ENCODE measurements at places on chromosomes 2 and 18.

DNA sequence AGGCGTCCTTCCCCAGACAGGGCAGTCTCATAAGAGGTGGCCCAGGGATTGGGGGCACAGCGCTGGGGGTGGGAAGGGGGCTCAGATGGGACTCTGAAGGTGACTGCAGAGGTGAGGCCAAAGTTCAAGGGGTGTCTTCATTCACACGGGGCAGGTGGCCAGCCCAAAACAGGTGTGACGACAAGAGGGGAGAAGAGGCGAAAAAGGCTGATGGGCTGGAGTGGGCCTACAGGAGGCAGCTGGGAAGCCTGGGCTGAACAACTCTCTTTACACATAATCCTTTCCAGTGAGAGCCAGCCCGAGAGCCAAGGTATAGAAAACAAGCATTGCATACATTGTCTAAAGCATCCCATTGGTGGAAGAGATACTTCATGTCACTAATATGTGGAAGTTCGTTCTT, 130.9 kb upstream of the ASB18 start:
- no peak for DNase-seq

DNA sequence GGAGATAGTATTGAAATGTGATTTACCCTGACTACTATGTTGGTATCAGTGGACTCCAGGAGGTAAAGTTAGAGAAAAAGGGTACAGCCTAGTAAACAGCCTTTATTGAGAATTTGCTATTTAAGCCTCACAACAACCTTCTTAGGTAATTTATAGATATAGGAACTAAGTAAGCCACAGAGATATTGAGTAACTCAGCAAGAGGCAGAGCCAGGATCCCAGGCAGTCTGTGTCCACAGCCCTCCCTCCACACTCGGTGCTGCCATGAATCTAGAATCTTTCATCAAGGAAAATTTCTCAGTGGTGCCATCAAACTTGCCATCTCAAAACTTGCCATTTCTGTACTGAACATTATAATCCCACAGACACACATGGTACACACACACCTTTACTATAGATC, 170.9 kb downstream of the CAPN13 start:
- no peak for DNase-seq

- DNase-seq, result no peak
These were observed 66.9 kb downstream of the HPCAL1 start for GRCh38 chr2:10369269-10370255.

DNA sequence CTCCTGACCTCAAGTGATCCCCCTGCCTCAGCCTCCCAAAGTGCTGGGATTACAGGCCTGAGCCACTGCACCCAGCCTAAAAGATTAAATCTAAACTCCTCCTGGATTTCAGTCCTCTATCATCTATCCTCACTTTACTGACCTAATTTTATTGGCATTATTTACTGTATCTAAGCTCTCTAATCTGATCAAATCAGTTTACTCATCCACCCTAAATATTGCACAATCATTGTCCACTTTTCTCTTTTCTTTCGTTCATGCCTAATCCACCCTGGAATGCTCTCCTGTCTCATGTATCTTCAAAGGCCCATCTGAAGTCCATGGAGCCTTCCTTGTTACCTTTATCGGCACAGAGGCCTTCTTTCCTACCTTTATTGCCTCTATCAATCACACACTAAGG, 31.6 kb upstream of the GPR155 start:
- no peak for DNase-seq

DNA sequence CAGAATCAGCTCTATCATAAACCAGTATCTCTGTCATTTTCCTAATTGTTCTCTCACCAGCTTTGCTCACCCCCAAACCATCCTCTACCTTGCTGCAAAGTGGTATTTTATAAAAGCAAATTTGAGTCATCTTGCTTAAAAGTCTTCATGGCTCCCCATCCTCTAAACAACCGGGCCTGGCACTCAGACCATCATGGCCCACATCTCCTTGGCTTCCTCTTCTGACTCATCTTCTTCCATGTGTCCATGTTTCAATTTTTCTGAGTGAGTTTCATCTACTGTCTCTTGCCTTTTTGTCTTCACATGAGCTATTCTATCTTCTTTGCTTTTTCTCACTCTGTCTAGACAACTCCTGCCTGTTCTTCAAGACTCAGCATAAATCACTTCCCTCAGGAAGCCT, 58.6 kb downstream of the LHCGR start:
- DNase-seq, result no peak

DNA sequence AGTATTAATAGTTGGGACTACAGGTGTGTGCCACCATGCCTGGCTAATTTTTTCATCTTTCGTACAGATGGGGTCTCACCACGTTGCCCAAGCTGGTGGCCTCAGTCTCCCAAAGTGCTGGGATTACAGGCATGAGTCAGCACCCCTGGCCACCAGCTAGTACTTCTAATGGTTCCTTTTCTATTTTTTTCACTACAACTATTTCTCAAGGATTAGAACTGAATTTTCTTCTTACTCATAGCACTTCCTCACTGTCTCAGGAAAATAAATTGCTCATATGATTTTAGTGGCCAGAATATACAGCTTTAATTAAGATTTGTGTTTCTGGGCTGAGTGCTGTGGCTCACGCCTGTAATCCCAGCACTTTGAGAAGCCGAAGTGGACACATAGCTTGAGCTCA, 43.2 kb upstream of the SOS1 start:
- DNase-seq, result no peak

- no peak for DNase-seq
These were observed 36.4 kb downstream of the TACR1 start for GRCh38 chr2:75162897-75163296.

- DNase-seq, result no peak
These were observed 4.2 kb upstream of the KCMF1 start for GRCh38 chr2:84966731-84967130.

GRCh38 chr2:33344230-33344629, 132.2 kb upstream of the RASGRP3 start:
- DNase-seq, result no peak

DNA sequence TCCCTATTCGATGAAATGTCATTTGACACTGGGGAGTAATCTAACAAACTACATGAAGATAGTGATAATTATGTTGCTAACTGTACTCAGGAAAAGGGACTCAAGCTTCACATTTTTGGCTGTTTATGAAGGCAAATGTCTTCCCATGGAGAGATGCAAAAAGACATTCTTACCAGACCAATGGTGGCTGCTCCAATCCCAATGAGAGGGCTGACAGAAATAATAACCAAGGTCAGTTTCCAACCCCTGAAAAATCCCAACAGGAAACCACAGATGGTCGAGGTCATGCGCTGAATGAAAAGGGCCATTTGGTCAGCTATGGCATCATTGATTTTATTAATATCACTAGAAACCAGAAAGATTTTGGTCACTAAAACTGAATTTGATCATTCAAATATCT, 37.6 kb downstream of the ABCB11 start:
- DNase-seq, result no peak

- DNase-seq, result no peak
These were observed 1.6 kb downstream of the KANSL1L start for GRCh38 chr2:210169516-210170195.

DNA sequence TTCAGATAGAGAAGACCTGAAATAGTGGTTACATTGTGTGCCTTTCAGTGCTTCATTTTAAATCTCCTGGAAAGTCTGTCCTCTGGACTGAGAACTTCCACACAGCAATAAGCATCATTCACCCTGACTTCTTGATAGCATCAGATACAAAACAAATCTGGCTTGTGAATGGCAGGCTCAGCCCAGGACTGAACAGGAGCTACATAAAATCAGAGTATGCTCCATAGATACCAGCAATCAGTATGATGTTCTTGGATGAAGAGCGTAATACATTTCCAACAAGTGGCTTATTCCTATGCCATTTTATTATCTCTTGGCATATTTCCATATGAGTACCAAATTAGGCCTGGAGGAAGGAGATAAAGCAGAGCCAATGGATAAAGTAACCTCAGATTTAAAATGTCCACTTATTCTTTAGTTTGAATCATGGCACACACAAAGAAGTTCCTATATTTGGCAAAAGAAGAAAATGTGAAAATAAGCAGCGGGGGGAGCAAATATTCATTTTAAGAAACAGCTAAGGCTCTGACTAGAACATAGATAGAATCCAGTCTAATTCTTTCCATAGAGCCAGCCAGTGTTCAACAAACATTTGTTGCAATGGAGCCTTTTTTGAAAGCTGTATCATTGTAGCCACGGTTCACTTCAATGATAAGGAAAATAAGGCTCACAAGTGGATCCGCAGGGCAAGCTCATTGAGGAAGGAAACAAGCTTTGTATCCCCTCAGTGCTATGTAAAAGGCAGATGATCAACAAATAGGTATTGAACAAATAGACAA, 230.8 kb upstream of the CHAC2 start:
- no peak for DNase-seq

GRCh38 chr2:101732199-101732598, 34.7 kb downstream of the MAP4K4 start:
- no peak for DNase-seq

DNA sequence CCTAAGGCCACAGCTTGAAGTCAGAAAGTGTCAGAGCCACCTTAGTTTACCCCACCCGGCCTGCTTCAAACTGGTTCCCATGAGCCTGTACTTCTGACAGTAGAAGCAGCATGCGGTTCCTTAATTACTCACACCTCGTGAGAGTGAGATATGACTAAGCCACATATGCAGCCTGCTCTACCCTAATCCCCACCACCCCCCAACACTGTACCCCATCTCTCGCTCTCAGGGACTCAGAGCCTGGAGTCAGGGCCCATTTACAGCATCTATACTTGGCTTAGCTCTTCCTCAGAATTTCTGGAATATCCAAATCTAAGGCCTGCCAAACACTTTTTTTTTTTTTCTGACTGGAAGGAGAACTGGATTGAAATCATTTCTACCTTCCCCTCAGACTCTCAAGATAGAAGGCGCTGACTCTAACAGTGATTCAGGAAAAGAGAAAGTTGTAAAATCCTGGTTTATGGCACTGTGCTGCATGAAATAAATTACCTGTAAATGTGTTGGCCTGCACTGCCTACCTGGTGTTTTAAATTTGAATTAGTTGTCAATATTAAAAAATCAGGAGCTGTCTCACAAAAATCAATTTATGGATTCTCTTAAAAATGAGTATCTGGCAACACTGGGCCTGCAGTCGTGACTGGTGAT, 360.0 kb downstream of the RND3 start:
- no peak for DNase-seq

DNA sequence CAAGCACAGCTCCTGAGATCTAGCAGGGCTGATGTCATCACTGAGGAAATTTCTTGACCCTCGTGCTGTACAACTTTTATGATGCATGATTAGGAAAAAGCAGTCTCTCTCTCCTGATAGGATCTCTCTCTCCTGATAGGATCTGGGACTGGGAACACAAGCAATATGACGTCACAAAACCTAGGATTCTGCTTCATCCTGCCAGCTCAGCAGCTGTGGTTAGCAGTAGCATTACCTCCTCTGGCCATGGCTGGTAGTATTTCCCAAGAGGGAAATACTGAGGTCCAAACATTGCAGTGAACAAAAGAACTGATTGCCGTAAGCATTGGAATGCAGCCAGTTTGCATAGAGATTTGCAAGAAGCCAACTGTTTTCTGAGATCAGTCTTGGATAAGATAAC, 521.2 kb upstream of the POU3F3 start:
- no peak for DNase-seq

- no peak for DNase-seq
These were observed 2183.6 kb upstream of the CELF4 start for GRCh38 chr18:39749154-39749553.

GRCh38 chr2:76867854-76868253, 654.3 kb downstream of the LRRTM4 start:
- no peak for DNase-seq

DNA sequence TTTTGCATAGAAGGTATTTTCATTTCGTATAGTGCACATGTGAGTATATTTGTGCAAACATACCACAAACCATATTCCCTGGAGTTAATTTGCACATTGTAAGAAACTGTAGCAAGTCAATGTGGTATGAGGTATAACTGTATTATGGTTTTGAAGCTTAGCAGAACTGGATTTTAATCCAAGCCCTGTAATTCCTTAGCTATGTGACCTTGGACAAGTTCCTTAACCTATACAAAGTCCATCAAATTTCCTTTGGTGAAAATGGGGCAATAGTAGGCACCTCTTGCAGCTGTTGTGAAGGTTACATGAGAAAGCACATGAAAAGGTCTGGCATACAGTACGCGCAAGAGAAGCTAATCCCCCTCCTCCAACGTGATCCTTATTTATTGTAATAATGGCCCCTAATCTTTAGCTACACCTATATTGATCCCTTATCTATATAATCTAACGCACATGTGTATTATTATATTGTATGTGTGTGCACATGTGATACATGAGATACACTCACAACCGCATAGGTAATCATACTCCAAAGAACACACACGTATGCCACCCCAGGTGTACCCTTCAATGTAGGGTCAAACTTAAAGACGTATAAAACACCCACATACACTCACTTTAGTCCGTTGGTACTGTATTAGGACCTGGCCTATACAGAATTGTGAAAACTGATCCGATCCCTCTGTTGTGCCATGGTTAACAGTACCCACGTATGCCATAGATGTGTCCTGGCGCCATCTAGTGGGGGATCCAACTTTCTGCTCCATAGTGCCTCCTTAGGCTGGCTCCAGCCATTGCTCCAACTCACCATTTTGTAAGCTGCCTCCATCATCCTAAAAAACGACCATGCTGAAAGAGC, 402.9 kb upstream of the SLC14A2 start:
- no peak for DNase-seq

DNA sequence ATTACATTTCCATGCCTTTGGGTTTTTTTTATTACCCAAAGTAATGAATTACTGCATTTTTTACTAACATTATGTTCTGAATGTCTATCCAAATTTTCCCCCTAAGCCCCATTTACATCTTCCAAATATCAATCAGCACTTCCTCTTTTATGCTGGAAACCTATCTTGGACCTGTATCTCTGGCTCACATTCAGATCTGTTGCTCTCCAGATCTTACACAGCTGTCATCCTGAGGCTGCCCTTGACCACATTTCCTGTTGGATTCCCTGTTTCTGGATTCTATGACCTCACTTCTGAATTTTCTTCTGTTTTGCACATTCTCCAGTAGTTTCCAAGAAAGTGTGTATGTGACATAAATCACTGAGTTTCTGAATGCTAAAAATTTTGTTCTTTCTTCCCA, 146.7 kb downstream of the PDE1A start:
- DNase-seq, result no peak
